ENCODE measurements at places on chromosomes 3 and 15.

DNA sequence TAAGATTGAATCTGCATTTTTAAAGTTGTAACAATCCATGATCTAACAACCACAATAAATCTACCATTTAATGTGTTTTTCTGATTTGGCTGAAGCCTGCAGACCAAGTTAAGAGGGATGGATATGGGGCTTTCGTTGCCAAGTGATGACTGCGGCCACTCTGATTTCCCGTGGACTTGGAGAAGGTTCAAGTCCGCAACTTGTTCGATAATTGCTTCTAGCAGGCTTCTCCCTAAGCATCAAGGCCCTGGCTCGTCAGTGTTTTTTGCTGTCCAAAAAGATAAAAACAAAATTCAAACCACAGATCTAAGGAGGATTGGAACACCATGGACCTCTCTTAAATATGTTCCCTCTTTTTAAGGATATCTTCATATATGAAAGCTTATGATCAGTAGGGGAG lies 256.6 kb downstream of the CNTN3 start:
- DNase-seq, result no peak

DNA sequence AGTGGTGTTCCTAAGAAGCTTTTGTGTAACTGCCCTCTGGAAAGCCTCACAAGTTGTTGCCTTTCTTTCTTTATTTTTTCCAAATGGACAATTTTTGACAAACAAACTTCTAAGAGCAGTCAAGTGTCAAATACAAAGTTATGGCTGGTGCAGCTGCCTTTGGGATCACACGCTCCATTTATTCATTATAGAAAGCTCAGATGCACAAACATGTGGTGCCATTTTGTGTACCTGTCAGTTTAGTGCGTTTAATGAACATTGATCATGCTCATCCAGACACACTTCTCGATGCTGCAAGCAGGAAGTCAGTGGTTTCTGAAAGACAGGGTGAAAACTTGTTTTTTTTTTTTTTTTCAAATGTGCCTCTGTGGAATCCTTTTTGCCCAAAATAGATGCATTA lies 324.5 kb downstream of the CNTN4 start:
- DNase-seq, result no peak

DNA sequence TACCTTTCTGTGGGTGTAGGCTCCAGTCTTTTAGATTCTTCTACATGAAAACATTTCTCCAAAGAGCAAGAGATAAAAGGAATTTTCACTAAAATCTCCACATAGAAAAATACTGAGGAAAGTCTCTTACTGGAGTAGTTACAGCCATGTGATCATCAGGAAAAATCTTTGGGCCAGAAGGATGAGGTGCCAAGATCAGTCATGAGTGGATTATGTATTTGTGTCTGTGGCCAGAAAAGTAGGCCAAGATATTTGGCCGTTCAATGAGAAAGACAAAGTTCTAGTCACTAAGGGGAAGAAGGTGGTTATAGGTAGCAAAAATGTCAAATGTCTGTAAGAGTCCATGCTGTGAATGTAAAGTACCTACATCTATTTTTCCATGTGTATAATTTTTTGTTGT lies 339.3 kb downstream of the NSUN3 start:
- DNase-seq, result no peak

DNA sequence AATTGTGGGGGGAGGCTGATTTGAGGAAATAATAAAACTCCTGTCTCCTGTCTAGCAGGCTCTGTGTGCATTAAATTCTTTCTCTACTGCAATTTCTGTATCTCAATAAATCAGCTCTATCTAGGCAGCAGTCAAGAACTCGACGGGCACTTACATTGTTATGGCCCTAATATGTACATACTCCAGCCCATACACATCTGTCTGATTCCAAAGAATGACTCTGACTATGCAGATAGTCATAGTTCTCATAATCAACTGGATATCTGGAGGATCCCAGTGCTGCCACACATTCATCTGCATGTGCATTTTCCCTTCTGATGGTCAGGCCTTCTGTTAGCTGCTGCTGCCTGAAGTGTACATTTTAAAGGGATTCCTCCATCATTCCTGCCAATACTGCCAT lies 114.6 kb downstream of the GABRB3 start:
- DNase-seq, result no peak

- no peak for DNase-seq
These were observed 34.6 kb downstream of the MTHFS start for GRCh38 chr15:79862191-79862590.

DNA sequence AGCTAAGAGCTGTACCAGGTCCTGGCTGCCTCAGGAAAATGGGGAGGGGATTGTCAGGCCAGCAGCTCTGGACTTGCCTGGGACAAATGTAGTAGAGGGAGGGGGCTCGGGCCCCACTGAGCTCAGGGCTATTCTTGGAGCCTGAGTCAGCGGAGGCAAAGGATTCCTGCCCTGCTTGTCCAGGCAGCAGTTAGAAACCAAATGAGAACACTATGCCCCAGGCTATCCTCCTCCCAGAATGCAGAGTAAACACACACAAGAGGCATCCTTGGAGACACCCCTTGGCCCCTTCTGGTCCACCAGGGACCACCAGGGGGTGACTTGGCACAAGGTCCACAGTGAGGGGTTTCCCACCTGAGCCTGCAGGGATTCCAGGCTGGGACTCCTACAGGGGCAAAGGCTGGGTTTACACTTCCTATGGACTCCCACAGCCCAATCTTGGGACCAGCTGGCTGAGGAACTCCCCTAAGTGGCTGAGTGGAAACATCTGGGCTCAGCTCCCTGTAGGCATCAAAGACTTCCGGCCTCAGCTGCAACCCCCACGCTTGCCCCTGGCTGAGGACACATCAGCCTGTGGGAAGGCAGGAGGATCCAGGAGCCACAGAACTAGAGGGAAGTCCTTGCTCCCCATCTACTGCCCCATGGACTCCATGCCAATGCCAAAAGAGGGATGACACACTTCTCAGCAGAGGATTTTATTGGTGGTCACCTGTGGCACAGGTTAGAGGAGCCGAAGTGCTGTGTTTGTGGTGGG lies 3.4 kb upstream of the COL7A1 start:
- DNase-seq, result peak; percentile 91

DNA sequence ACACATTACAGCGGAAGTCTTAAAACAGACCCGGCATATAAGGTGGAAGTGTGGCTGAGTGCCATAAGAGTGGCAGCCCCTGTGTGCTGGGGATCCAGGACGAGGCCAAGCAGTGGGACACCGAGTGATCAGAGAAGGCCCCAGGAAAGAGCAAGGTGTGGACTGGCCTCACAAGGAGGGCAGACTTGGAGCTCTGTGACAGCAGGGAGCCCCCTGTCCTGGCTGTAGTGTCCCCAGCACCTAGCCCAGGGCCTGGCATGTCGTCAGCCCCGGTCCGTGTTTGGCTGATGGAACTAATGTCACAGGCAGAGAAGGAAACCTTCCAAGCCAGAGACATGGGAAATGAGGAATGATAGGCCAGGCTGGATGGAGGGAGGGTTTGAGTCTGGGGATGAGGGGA lies 4.8 kb downstream of the PDIA5 start:
- DNase-seq, result no peak

GRCh38 chr15:61153291-61153690 lies 75.8 kb downstream of the RORA start:
- DNase-seq, result no peak

DNA sequence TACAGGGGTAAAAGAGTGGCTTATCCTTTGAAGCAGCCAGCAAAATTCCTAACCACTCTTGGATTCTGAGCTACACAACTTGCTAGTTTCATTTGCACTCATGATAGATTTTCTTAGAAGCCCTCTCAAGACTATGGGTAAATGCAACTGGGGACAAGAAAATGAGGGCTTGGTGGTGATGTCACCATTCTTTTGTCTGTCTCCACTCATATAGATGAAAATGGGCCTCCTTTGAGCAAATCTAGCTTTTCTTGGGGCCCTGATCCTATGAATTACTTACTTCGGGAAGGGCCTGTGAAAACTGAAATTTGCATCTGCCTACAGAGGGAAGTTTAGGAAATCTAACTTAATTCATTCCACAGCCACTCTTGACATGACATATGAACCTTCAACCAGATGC lies 486.3 kb downstream of the MAGI1 start:
- no peak for DNase-seq

- DNase-seq, result no peak
These were observed 26.2 kb downstream of the HES1 start for GRCh38 chr3:194162070-194162678.

GRCh38 chr15:56496635-56497034 lies 31.7 kb upstream of the MNS1 start:
- DNase-seq, result peak; percentile 82

GRCh38 chr3:151318991-151319390 lies 2.4 kb upstream of the GPR87 start:
- peak; percentile 11 for DNase-seq

- DNase-seq, result no peak
These were observed 428.5 kb downstream of the OCA2 start for GRCh38 chr15:27670486-27671209.

GRCh38 chr3:166955201-166955939 lies 424.7 kb downstream of the ZBBX start:
- no peak for DNase-seq

DNA sequence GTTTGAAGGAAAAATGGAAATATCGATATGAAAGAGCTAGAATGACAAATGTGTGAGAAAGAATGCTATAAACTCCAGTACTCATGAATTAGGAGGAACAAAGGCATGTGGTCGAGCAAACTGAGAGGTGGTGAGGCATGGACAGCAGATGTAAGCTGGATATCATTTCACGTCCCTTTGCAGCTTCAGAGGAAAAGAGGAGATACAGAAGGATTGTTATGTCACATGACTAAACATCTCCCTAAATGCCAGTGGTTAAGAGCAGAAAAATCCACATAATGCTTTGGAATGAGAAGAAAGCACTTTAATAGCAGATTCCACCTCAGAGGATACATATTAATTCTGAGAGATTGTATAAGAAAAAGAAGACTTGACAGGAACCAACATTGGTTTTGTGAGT lies 248.7 kb downstream of the ZIC4 start:
- DNase-seq, result no peak

- no peak for DNase-seq
These were observed 466 bp upstream of the HCN4 start for GRCh38 chr15:73369154-73369694.

GRCh38 chr15:62847900-62848489 lies 194.6 kb upstream of the TPM1 start:
- DNase-seq, result peak; percentile 84

Data from trophoblast cell (in vitro differentiated cells and primary cell).